Hematopoietic multipotent progenitor cell treated with erythropoietin and hydrocortisone succinate and interleukin-3 and kit ligand, for 6 days (in vitro differentiated cells): ENCODE measurements at places on chromosomes 1 and 21.
A peak's percentile ranks its signal among the peaks of the same experiment; 100 is the strongest.

- no peak for DNase-seq
Observed at GRCh38 chr1:221847676-221848075, 105.8 kb upstream of the DUSP10 start.

DNA sequence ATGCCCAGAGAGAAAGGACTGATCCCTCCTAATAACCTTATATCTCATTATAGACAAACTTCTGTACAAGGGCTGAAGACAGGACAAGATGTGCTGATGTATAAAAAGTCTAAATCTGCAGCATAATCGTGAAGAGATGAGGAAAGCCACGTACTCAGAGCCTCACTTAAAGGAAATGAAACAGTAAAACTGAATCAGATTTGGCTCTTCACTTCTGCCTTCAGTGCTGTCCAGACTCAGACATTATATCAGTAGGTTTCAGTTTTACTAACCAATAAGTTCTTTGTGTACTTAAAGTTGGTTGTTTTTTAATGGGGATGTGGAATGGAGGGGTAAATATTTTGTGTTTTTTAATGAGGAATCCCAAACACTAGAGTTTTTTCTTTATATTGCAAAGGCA, 45.3 kb upstream of the RGS1 start:
- peak; percentile 25 for DNase-seq

DNA sequence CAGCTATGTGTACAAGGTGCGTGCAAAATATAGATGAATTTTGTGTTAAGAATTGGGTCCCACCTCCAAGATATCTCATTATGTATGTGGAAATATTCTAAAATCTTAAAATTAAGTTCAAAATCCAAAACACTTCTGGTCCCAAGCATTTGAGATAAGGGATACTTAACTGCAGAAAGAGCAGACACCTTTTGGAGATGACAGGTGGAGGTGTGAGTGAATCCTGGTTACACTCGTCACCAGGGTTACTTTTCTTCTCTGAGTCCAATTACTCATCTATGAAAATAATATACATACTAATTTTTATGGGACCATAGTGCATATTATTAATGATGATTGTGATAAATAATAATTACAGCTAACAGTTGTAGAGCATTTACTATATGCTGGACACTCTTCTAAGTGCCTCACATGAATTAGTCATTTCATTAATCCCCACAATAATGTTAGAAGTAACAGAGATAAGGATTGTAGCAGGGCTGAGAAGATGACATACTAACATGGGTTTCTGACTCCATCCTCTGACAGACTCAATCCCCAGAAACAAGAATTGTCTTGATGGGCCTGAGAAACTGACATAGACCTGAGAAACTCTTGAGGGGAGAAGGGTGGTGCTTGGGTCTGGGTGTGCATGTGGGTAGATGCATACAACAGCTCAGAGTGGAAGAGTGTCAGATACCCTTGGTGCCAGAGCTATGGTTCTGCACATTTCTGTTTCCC, 8.3 kb upstream of the FASLG start:
- DNase-seq: no peak

DNA sequence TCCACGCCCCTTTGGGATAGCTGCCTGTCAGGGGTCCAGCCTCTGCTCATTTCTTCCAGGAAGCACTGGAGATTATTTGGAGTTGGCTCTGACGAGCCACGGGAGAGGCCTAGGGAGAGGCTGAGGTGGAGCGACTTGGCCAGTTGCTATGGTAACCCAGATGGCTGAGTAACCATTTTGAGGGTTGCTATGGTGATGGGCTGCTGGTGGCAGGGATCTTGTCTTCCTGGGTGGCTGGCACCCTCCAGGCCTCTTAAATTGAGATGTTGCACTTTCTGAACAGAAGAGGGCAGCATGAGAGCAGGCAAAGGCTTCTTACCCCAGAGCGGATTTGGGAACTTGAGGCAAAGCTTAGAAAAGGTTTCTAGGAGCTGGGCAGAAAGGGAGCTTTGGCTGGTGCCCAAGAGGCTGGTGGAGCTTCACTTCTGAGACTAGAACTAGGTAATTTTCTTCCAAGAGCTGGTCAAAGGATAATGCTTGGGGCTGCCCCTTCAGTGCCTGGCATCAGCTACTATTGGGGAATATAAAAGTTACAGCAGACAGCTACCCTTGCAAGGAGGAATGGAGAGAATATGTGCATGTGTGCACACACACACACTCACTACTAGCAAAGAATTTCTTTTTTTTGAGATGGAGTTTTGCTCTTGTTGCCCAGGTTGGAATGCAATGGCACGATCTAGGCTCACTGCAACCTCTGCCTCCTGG, 72.5 kb downstream of the NDUFS5 start:
- peak; percentile 92 for DNase-seq

GRCh38 chr1:81548918-81549587, 251.7 kb upstream of the ADGRL2 start:
- no peak for DNase-seq

- DNase-seq: peak; percentile 35
Observed at GRCh38 chr1:5927506-5928370, 64.5 kb downstream of the NPHP4 start.

- DNase-seq: no peak
Observed at GRCh38 chr1:78176448-78176847, 130.7 kb downstream of the GIPC2 start.

DNA sequence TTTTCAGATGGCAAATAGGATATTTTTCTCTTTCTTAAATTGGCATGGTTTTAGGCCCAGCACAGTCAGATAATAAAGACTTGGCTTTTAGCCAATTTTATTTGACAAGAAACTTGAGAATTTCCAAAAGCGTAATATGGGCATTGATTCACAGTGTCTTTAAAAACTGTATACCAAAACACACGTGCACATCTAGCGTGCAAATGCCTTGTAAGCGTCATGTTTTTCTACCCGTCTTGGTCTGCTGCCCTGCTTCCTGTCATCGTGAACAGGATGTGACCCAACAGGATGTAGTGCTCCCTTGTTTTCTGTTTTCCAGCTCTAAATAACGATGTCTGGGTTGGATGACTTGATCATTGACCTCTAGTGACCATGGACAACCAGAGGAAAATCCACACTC, 24.7 kb upstream of the SLC44A3 start:
- peak; percentile 23 for DNase-seq

DNA sequence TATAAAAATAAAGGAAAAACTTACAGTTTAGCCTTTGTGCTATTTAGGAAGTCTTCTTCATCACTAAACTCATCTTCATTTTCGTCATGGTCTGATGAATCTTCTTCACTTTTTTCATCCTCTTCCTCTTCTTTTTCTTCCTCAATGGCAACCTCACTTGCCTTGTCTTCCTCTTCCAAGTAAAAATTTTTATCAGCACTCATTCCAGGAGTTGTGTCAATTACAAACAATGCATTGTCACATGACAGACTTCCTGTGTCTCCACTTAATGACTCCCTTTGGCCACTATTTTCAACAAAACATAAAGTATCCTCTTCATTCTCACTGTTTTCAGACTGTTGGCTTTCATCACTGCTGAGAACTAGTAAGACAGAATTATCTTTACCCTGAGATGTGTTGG, 2.8 kb downstream of the DNTTIP2 start:
- DNase-seq: no peak

DNA sequence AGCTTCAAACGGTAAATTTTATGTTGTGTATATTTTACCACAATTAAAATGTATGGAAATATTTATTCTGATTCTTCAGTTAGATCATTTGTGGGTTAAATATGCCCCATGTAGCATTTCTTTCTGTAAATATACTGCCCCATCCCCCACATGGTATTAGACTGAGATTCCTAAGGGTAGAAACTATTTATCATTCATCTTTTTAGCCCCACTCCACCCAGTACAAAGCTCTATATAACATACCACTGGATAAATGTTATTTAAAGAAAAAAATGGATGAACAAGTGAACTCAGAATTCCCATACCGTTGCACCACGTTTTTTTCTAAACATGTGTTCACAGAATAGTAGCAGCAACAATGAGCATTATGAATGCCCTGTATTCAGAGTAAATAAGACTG, 234.0 kb upstream of the IRF2BP2 start:
- no peak for DNase-seq

DNA sequence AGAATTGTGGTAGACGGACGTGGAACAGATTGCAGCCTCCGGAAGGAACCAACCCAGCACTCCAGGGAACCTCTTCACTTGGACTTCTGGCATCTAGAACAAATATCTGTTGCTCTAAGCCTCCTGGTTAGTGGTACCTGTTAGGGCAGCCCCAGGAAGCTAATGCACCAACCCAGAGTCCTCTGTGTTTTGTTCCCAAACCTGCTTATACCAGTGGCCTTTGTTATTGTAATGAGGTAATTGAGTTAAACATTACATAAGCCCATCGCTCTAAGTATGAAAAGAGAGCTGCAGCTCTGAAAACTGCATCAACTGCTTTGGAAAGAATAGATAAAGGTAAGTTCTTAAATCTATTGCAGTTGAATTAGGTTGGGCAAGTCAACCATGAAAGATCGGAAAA, 516.7 kb downstream of the NPHP4 start:
- no peak for DNase-seq

GRCh38 chr1:160548960-160549664, 26.1 kb upstream of the SLAMF6 start:
- DNase-seq: no peak

GRCh38 chr1:107943694-107944093, 21.3 kb downstream of the VAV3 start:
- DNase-seq: no peak

GRCh38 chr21:33434770-33435360, 31.7 kb downstream of the IFNGR2 start:
- peak; percentile 62 for DNase-seq

DNA sequence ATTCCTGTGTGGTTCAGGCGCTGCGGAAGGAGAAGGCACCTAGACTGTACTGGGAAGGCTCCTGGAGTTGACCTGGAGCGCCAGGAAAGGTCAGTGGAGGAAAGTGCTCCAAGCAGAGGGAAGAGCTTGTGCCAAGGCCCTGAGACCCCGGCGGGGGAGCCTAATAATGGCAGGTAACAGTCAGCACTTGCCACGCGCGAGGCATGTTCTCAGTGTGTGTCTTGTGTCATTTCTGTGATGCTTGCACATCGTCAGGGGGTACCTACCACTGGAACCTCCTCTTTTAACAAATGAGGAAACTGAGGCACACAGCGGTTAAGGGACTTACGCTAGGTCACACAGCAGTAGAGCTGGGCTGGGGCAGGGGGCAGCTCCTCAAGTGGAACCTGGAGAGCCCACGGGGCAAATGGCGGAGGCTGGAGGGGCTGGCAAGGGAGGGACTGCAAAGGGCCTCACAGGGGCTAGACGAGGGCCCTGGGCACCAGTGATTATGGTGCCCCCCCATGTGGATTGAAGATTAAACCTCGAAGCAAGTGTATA, 976 bp upstream of the BMP8B start:
- no peak for DNase-seq

DNA sequence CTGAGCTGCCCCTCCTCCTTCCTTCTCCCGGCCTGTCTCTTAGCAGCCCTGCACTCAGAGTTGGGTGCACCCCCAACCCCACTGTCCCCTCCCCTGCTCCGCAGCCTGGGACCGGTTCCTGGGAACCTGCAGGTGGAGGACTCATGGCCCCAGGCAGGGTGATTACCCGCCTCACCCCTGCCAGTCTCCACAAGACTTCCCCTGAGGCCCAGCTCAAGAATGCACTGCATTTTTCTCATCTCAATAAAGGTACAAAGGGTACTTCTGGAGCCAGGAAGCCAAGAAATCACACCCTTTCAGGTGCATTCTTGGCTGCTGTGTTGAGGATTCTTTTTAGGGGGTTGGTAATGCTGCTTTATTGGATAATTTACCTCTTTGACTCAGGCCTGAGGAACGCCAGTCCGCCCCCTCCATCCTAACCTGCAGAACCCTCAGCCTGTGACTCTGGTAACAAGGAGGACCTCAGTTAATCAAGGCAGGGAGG, 126.3 kb upstream of the TMPRSS2 start:
- DNase-seq: no peak

GRCh38 chr21:25489673-25490072, 117.6 kb downstream of the MRPL39 start:
- no peak for DNase-seq

- DNase-seq: no peak
Observed at GRCh38 chr1:49104575-49104974, 327.9 kb upstream of the BEND5 start.

- no peak for DNase-seq
Observed at GRCh38 chr1:2053784-2054376, 3.7 kb downstream of the PRKCZ start.

- DNase-seq: no peak
Observed at GRCh38 chr1:34900775-34901502, 28.5 kb downstream of the DLGAP3 start.

DNA sequence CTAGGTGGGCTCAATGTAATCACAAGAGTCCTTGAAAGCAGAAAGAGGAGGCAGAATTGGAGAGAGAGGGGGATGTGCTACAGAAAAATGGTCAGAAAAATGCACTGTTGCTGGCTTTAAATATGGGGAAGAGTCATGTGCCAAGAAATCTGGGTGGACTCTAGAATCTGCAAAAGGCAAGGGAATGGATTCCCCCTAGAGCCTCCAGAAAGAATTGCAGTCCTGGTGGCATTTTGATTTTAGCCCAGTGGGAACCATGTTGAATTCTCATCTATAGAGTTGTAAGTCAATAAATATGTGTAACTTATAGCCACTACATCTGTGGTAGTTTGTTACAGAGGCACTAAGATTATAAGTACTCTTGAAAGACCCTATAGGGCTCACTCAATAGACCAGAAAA, 210.3 kb downstream of the ASTN1 start:
- peak; percentile 5 for DNase-seq

- DNase-seq: no peak
Observed at GRCh38 chr1:85199667-85200462, 951 bp downstream of the SYDE2 start.

DNA sequence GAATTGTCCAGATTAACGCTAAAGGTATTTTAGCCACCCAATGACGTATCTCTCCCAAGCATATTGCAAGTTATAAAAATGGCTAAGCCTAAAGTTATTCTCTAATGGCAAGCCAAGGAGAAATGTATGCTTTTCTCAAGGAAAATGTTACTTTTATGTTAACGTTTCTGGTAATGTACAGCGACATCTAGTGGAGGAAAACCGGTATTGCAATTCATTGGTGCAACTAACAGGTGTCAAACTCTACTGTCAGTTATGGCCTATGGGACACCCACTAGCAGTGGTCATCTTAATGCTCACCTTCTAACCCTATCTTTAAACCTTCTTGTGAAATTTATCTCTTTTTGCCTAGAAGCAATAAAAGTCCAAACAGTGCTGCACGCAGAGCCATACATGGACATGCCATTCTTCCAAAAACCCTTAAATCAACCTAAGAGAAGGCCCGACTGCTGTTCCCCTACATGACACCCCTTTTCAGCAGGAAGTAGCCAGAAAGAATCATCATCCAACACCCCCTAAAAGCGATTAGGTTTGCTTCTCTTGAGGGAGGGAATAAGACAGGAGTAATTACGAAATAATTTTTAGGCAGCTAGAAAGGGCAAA, 68.7 kb upstream of the LRIF1 start:
- peak; percentile 74 for DNase-seq

GRCh38 chr1:30668546-30669327, 54.6 kb downstream of the MATN1 start:
- DNase-seq: no peak

- no peak for DNase-seq
Observed at GRCh38 chr1:53108646-53109580, 33.5 kb downstream of the SLC1A7 start.

DNA sequence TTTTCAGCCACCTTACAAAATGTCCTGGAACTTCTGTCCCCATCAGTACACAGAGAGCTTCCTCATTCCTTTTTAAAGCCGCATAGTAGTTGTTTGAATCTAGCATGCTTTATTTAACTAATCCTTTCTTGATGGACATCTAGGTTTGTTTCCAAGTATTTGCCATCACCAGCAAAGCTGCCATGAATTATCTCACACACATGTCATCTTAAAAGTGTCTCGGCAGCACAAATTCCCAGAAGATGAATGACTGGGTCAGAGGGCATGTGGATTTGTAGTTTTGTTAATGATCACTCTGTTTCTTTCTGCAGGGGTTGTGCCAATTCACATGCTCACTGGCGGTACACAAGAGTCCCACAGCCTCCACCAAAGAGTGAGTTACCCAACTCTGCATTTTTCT, 68.3 kb downstream of the CLIC6 start:
- no peak for DNase-seq
